ENCODE measurements at places on chromosomes 13 and 19.
A peak's percentile ranks its signal among the peaks of the same experiment; 100 is the strongest.

GRCh38 chr19:19342086-19343015 is 21.7 kb downstream of the MAU2 start:
- peak; percentile 51 for DNase-seq

DNA sequence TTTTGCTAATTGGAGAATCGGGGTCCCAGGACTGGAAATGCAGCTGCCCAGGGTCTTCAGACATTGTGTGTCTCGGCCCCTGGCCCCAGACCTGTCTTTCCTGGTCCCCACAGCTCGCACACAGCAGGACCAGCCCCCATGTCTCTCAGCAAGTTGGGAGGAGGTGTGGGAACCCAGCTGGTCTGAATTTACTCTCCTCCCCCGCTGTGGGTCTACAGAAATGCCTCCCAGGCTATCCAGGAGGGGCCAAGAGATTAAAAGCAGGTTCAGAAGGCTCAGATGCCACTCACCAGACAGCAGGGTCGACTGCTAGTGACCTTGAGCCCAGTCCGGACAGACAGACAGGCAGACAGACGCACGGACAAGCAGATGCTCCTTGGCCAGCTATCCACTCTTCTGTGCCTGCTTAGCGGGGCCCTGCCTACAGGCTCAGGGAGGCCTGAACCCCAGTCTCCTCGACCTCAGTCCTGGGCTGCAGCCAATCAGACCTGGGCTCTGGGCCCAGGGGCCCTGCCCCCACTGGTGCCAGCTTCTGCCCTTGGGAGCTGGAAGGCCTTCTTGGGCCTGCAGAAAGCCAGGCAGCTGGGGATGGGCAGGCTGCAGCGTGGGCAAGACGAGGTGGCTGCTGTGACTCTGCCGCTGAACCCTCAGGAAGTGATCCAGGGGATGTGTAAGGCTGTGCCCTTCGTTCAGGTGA is at the start of gene DAND5:
TSS of gene DAND5 (plus strand) at position 285 of the 697 bp plus-strand sequence. CDS start at position 370, 85 bp downstream.
- no peak for DNase-seq

GRCh38 chr13:59337070-59337469 is 826.7 kb downstream of the DIAPH3 start:
- DNase-seq = no peak

GRCh38 chr19:18995804-18996241 is 37.5 kb downstream of the SUGP2 start:
- no peak for DNase-seq

DNA sequence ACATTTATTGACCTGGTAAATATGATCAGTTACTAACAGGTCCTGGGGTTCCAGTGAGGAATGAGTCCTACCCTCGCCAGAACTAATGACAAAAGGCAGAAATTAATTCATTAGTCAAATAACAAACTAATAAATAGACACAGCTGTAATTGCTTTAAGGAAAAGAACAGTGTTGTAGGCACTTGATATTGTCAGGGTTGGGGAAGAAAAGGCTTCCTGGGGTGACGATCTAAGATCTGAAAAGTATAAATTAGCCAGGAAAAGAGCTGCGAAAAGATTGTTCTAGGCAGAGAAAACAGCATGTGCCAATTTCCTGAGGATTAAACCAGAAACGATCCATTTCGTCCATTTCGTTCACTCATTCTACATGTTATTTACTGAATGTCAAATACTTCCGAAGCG is 670 bp upstream of the CHAF1A start:
- DNase-seq = no peak

- DNase-seq = no peak
Observed at GRCh38 chr13:44698066-44698465, 121.9 kb upstream of the TSC22D1 start.

DNA sequence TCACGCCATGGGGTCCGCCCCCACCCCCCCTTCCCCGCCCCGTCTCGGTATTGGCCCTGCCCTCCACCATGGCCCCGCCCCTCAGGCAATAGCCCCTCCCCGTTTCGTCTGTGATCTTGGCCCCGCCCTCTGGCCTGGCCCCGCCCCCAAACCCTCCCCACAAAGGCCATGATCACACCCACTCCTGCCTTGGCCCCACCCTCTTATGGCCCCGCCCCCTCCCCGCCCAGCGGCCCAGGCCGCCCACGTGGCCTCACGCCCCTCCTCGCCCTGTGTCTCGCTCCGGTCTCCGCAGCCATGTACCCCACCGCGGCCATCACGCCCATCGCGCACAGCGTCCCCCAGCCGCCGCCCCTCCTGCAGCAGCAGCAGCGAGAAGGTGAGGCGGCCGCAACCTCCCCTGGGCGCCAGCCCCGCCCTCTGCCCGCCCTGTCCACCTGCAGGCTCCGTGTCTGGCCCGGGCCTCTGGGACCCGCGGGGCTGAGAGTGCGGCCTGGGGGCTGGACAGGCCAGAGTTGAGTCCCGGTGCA is 61.3 kb downstream of the CELF5 start:
- DNase-seq = peak; percentile 50

- DNase-seq = no peak
Observed at GRCh38 chr19:51410950-51411748, 6.3 kb downstream of the SIGLEC10 start.

DNA sequence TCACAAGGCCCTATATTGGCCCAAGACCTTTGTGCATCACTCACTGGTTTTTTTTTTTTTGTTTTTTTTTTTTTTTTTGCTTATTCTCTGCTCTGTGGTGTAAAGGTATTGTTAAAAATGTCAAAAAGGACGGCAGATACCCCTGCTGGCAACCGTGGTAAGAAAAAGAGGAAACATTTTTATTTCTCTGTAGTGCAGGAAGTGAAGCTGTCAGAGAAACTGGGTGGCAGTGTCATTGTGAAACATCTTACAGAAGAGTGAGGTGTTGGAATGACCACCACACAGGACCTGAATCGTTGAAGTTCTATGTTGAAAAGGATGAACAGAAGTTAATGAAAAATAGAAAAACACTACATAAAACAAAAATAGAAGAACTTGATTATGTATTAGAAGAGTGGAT is 346.4 kb downstream of the FGF9 start:
- DNase-seq = no peak

DNA sequence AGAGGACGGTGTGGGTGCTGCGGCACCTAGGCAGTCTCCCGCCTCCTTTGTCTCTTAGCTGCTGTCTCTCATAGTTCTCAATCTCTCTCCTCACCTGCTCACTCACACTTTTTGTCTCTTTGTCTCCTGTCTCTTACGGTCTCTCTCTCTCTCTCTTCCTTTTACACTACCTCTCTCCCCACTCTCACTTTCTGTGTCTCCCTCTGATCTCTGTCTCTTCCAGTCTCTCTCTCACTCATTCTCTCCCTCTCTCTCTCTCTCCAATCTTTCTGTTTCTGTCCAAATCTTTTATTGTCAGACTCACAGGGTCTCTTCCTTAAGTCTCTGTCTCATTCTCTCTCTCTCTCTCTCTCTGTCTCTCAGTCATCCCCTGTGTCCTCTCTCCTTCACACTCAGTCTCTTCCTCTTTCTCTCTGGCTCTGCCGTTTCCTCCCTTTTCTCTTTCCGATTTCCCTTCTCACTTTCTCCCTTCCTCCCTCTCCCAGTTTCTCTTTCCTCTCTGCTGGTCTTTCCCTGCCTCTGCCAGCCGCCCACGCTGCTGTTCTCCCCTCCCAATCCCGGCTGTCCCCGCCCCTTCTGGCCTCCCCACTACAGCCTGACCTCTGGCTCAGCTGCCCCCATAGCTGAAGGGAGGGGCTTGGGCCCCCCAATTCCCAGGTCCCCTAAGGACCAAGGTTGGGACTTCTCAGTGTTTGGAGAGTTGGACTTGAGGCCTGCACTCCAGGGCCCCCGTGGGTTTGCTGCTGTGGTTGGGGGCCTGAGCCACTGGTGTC is at the start of gene PLEKHA4:
TSS of gene PLEKHA4 (minus strand) at position 504 of the 773 bp plus-strand sequence. CDS start 997 bp downstream, outside the sequence.
- DNase-seq = no peak

- no peak for DNase-seq
Observed at GRCh38 chr19:38475176-38475575, 41.7 kb downstream of the RYR1 start.

DNA sequence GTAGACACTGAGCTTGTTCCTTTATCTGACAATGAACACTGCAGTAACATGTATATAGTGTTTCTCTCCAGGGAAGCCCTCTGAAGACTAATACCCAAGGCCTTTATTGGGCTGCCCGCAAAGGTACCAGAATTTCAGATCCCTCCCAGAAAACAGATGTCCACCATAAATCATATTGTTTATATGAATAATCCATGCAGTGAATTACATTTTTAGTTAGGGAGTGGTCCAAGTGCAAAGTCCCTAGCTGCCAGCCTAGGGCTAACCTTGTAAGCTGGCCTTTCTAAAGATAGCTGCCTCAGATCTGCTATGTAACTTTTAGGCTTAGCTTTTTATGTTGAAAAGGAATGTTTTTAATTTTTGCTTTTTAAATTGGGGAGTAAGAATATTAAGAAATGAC is 44.7 kb downstream of the TDRD3 start:
- DNase-seq = no peak

DNA sequence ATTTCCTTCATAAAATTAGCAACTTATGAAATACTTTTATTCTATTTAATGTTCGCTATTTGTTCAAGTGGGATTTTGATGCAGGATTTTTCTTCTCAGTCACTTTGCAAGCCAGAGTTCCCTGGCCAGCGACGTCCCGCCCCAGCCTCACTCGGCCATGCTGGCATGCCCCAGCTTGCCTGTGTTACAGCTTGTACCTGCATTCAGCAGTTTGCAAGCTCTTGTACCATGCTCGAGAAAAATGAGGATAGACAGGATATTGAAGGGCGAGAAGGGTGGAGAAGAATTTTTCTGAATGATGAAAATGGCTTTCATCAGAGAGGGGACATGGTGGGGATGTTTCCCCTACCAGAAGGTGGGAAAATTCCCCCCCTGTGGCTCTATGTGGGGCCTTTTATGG is 2180.2 kb upstream of the PCDH20 start:
- no peak for DNase-seq

DNA sequence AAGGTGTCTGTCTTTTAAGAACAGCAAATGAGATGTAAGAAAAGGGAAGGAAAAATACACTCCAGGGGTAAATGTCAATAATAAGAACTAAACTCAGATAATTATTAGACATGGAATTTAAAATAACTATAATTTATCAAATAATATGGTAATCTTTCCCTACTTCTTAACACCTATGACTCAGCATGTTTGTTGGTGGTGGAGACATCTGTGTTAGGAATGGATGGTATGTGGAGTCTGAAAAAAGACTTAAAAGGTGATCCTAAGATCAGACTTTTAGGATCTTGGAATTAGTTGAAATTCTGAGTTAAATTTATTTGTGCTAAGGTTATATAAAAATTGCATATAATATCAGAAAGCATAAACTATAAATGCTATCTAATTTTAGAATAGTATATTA is 915.1 kb downstream of the SLITRK5 start:
- no peak for DNase-seq

Data from NCI-H187 (cell line).